ENCODE measurements at places on chromosomes 7 and 10. TPM values are rescaled to one million over a fixed set of nuclear protein-coding genes. Genes with fewer than 3 reads are reported as not detected.

TLX1 gene
- total RNA-seq: not detected

STAG3 gene
- 1.3 TPM for total RNA-seq

CPA4 gene
- 4.8 TPM for total RNA-seq

BRI3 gene
- 43.7 TPM for total RNA-seq

KBTBD2 gene
- 50.7 TPM for total RNA-seq

TMEM176A gene
- total RNA-seq: not detected

NACAD gene
- 4.8 TPM for total RNA-seq

GOLGA7B gene
- 0.93 TPM for total RNA-seq

DPYSL4 gene
- not detected for total RNA-seq

SRPK2 gene
- 69.7 TPM for total RNA-seq

GRM8 gene
- total RNA-seq: 1.0 TPM

GJD4 gene
- 1.2 TPM for total RNA-seq

COL28A1 gene
- total RNA-seq: 0.02 TPM

FAM131B gene
- 0.22 TPM for total RNA-seq

PRSS1 gene
- total RNA-seq: not detected

SLC13A1 gene
- total RNA-seq: 0.03 TPM

HKDC1 gene
- total RNA-seq: 0.08 TPM

CPA2 gene
- total RNA-seq: 2.0 TPM

ANKRD1 gene
- 2.6 TPM for total RNA-seq

PSD gene
- 0.18 TPM for total RNA-seq

TMEM273 gene
- total RNA-seq: 2.1 TPM

PILRA gene
- 0.83 TPM for total RNA-seq

GNG11 gene
- 12.5 TPM for total RNA-seq

LIPK gene
- not detected for total RNA-seq

CCL24 gene
- total RNA-seq: not detected

FAM25G gene
- 0.63 TPM for total RNA-seq

VIPR2 gene
- 10.2 TPM for total RNA-seq

CLCN1 gene
- total RNA-seq: not detected

PRF1 gene
- total RNA-seq: not detected

SEMA3E gene
- total RNA-seq: 0.48 TPM

RTKN2 gene
- total RNA-seq: 11.7 TPM

CELF2 gene
- 60.9 TPM for total RNA-seq

CARD11 gene
- total RNA-seq: not detected

ADCY1 gene
- not detected for total RNA-seq

DGKI gene
- 0.05 TPM for total RNA-seq

MYL10 gene
- total RNA-seq: 4.1 TPM

RET gene
- total RNA-seq: not detected

NEBL gene
- 0.08 TPM for total RNA-seq

CALHM1 gene
- total RNA-seq: 0.13 TPM

CCDC7 gene
- 12.0 TPM for total RNA-seq

TSPAN15 gene
- 13.5 TPM for total RNA-seq

MYO1G gene
- 0.30 TPM for total RNA-seq

ITGA8 gene
- not detected for total RNA-seq

LMTK2 gene
- total RNA-seq: 16.1 TPM

BAG3 gene
- 12.5 TPM for total RNA-seq

OPALIN gene
- not detected for total RNA-seq

ITGB8 gene
- 35.0 TPM for total RNA-seq

SERPINE1 gene
- total RNA-seq: 1.2 TPM

AOAH gene
- total RNA-seq: 0.10 TPM

OSBPL3 gene
- 26.1 TPM for total RNA-seq

CALML5 gene
- not detected for total RNA-seq

CFAP58 gene
- 0.08 TPM for total RNA-seq

FGL2 gene
- total RNA-seq: 1.3 TPM

PDK4 gene
- total RNA-seq: 1.4 TPM

ATOH7 gene
- total RNA-seq: not detected

SPDYE6 gene
- total RNA-seq: not detected

All from SJCRH30 (cell line).